ENCODE measurements at places on chromosomes 5 and 9. TPM values are rescaled to one million over a fixed set of nuclear protein-coding genes. Genes with fewer than 3 reads are reported as not detected.

NANS gene
- 15.3 TPM for total RNA-seq

SPOCK1 gene
- total RNA-seq: not detected

FIBCD1 gene
- not detected for total RNA-seq

C7 gene
- not detected for total RNA-seq

ADGRD2 gene
- not detected for total RNA-seq

NUDT2 gene
- total RNA-seq: 20.4 TPM

CDH9 gene
- not detected for total RNA-seq

HTR4 gene
- not detected for total RNA-seq

LCN9 gene
- not detected for total RNA-seq

EMB gene
- total RNA-seq: 95.5 TPM

DNA sequence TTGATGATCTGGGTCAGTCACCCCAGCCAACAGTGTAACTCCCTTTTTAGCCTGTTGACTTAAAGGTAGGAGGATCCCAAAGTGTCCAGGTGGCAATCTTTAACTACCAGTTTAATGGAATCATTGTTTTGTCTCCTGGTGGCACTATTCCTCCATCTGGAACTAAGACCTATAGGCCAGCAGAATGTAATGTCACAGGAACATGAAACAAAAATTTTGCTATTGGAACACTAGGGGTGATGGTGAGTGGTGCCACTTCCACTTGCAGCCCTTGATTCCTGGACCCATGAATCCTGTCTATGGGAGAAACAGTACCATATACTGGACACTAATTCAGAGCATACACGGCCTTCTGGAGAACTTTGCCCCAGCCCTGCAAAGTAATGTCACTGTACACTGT lies 219.5 kb upstream of the RASA1 start:
- no peak for DNase-seq

- DNase-seq: no peak
Observed at GRCh38 chr9:130640681-130641080, 23.7 kb upstream of the PRDM12 start.

DNA sequence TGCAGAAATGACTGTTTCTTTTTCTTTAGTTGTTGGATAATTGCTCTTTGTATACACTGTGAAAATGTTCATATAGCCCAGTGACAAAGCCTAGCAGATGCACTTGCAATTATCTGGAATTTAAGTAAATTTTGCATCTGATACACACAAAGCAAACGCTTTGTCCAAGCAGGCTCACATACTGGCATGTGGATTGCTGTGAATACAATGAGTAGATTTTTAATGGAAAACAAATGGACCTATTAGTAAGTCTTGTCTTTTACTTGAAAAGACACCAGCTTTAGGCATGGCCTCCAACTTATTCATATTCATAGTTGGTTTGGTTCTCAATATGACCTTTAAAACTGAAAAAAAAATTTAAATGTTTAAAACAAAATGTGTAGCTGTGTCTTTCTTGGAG lies 1299.8 kb upstream of the WWC1 start:
- no peak for DNase-seq

- no peak for DNase-seq
Observed at GRCh38 chr5:127070243-127070642, 3.1 kb downstream of the C5orf63 start.

DNA sequence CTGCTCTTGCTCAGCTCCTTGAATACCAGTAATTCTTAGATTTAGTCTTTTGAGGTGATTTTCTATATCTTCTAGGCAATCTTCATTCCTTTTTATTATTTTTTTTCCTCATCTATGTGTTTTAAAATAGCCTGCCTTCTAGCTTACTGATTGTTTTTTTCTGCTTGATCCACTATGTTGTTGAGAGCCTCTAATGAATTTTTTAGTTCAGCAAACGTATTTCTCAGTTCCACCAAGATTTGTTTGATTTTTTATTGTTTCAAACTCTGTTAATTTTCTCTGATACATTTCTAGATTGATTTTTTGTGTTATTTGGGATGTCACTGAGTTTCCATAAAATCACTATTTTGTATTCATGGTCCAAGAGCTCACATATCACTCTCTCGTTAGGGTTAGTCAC lies 9.5 kb downstream of the POLK start:
- DNase-seq: no peak

- no peak for DNase-seq
Observed at GRCh38 chr9:136331556-136332481, 4.5 kb downstream of the GPSM1 start.

GRCh38 chr5:147557876-147558745 lies 48.2 kb upstream of the DPYSL3 start:
- no peak for DNase-seq

DNA sequence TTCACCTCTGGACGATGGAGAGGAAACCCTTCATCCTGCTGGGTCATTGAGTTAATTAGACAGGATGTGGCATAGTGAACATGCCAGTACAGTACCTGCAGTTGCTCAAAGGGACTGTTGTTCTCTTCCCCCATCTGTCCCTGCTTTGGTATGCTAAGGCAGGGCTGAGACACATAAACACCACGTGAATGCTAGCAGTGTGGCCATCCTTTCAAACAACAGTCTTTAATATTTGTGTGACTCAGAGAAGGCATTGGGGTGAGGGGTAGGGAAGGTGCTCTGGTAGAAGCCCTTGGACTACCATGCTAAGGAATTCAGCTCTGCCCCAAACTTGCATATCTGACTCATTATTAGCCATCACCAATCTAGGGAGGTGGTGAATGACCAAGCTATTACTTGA lies 180.2 kb upstream of the ZNF618 start:
- DNase-seq: no peak

DNA sequence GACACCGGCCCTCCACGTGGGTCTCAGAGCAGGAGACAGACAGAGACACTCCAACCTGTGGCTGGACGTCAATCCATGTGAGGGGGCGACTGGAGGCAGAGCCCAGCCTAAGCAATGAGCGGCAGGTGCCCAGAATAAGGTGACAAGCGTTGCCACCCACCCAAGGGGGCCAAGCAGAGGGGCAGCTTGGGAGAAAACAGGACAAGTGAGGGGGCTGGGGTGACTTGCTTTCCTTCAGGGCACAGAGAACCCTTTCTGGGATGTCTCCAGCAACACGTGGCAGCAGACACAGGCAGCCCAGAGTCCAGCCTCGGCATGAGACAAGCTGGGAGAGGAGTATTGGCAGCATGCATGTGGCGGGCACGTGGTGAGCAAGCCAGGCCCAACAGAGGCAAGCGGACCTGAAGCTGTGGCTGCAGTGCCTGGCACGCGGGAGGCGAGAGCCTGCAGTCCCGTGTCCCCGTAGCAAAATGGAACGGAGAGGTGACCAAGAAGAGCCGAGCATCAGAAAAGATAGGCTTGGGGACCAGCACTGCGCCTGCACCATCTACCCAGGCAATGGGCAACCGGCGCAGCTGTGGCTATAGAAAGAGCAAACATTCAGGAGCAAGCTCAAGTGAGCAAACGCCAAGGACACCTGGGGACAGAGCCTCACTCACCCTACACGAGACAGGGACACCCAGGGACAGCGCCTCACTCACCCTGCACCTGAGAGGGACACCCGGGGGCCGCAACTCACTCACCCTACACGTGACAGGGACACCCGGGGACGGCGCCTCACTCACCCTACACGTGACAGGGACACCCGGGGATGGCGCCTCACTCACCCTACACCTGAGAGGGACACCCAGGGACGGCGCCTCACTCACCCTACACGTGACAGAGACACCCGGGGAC lies 6.2 kb downstream of the TERT start:
- DNase-seq: no peak

GRCh38 chr9:70411121-70411929 lies 3.1 kb downstream of the KLF9 start:
- peak; percentile 33 for DNase-seq

- no peak for DNase-seq
Observed at GRCh38 chr5:139212486-139212885, 14.3 kb upstream of the SIL1 start.

GRCh38 chr5:132391247-132391646 lies 21.7 kb downstream of the SLC22A5 start:
- no peak for DNase-seq

DNA sequence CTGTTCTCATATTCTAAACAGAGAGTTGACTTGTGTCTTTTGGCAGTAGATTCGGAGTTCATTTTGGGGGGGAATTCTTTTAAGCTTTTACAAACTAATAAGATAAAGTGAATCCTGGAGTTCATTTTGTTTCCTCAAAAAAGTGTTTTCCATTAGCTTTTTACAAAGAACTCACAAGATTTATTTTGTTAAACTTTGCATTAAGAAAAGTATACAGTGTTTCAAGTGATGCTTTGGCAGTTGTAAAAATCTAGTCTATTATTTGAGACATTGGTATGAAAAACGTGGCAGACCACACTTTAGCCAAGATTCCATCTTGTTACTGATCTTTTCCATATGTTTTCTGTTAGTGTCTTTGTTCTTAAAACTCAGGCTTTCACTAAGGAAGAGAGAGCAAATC lies 1.2 kb upstream of the OMD start:
- no peak for DNase-seq

GRCh38 chr5:55063220-55063863 lies 39.1 kb upstream of the GZMA start:
- no peak for DNase-seq

DNA sequence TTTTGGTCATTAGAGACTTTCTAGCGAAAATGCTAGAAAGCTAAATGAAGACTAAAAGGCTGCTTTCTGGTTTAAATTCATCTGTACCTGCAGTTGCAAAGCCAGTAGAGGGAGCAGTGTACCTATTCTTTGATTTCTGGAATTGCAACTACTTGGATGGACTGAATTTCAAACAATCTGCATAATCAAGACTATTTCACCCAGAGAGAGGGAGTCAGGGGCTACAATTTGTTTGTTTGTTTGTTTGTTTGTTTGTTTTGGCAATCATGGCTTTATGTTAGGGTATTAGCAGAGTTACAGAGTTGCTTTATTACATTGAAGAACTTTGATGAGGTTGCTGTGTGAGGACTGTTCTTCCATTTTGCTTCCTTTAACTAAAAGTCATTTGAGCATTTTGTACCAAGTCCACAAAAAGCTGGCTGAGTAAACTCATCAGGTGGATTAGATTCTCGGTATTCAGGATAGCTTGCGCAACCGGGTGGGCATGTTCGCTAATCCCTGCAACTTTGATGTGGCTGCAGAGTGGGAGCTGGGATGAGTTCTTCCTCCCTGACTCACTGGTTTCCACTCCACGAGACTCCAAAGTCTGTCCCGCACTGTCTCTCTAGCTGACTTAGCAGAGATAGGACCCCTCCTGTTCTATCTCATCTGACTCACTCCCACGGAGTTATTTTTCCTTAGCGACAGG lies 80.0 kb upstream of the TUT7 start:
- DNase-seq: peak; percentile 21

- DNase-seq: peak; percentile 4
Observed at GRCh38 chr9:127886401-127886972, 9.0 kb upstream of the AK1 start.

DNA sequence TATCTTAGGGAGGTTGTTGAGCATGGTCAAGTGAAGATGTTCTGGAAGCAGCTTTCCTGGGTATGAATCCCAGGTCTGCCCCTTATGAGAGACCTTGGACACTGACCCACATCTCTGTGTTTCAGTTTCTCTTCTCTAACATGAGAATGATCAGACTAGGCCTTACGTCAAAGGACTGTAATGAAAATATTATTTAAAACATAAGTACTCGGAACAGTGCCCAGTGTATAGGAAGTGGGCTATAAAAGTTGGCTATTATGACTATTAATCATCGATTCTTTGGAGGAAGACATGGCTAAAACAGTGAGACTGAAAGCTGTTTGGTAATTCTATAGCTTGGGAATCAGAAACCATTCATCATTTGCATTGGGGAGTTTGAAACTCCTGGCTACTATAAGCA lies 65.3 kb upstream of the MYO10 start:
- no peak for DNase-seq

- DNase-seq: no peak
Observed at GRCh38 chr5:137731176-137731575, 4.7 kb downstream of the KLHL3 start.

DNA sequence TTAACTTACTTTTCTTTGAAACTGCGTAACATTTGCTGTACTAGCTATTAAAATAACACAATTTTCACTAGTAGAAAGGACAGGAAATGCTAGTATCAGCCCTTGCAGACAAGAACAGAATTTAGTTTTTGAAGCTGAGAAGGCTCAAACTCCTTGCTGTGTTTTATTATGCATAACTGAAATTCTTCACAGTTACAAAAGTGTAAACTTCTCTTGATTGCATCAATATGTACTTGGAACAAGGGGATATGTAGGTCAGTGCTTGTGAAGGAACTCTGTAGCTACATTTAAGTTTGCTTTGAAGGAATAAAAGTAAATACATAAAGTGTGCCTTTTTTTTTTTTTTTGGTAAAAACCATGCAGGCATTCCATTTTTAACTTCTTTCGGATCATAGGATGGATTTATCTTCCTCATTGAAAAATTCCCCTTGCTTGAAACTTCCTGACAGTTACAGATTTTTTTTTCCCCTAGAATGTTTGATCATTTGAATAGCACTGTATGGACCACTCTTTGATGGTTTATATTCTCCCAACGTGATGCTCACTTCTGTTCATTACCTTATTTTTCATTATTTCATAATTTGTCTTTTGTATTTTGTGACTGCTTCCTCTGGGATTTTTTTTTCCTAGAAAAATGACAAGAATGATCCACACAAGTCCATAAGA lies 94.9 kb upstream of the DAB2 start:
- DNase-seq: no peak
